ENCODE measurements at places on chromosomes 2 and 18. TPM values are rescaled to one million over a fixed set of nuclear protein-coding genes. Genes with fewer than 3 reads are reported as not detected.

GRCh38 chr18:23226930-23227725 is 91.8 kb downstream of the CABLES1 start:
- no peak for DNase-seq

DNA sequence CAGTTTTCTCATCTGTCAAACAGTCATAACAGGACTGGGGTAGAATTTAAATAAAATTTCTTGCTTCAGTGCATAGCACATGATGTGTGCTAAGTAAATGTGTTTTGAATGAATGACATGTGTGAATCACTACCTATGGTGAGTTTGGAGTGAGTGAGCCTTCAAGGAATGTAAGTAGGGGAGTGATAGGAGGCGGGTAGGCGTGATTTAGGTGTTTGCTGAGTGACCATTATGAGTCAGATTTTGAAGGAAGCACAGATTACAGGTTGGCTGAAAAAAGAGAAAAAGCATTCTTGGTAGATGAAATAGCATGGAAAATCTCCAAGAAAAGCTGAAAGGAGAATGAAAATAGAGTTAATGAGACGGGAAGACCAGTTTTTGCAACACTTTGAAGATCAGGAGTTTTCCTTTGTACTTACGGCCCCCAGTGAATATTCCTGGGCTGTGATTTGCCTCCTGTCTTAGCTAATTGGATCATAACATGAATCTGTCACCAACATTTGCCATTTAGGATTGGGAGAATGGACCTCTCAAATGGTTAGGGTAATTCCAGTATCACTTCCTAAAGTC is 136.9 kb upstream of the GATA6 start:
- DNase-seq = no peak

DNA sequence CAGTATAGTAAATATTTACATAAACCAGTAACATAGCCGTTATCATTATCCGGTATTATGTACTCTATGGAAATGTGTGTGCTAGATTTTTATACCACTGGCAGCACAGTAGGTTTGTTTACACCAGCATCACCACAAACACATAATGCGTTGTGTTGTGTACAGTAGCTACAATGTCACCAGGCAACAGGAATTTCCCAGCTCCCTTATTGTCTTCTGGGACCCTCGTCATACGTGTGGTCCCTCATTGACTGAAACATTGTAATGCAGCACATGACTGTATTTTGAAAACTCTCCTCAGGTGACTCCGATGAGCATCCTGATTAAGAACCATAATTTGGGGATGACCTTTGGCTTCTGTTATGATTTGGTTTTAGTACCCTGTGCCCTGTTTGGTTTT is 31.3 kb downstream of the EHD3 start:
- DNase-seq = no peak

GRCh38 chr2:96949701-96950350 is 36.6 kb downstream of the FAM178B start:
- DNase-seq = no peak

DNA sequence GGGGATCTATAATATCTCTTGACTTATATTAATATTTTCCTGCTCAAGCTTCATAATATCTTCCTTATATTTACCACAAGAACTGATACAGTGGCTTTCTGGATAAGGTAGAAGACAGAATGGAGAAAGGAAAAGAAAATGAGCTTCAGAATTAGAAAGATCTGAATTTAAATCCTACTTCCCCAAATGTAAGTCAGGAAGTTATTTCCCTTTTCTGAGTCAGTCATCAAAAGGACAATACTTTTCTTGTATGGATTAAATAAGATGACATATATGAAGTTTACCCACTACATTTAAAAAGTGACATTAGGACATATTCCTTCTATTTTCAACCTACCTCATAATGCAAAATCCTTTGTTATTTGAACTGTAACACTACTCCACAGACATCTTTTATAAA is 19.0 kb downstream of the KRCC1 start:
- no peak for DNase-seq

DNA sequence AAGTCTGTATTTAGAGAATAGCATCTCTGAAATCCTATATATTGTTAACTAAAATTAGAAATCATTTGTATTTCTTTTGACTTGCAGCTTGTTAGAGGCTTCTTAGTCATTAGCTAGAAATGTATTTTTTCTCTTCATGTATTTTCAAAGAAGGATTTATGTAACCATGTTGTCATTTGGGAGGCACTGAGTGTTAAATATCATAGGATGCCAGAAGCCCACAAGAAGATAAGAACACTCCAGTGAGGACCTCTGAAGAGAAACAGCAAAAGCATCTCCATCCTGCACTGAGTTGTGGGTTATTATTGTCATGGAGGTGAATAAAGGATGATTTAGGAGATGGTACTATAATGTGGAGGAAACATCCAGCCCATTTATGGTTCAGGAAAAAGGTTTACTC is 93.5 kb downstream of the UBE2E3 start:
- DNase-seq = no peak

GRCh38 chr2:219476652-219477151 is 22.0 kb upstream of the GMPPA start:
- DNase-seq = no peak

Gene TMSB10
- 1,069 TPM for total RNA-seq

Gene RGPD8
- total RNA-seq = 26.6 TPM

Gene TEX44
- total RNA-seq = not detected

Gene FAM237A
- not detected for total RNA-seq

Measured in activated B cell treated with CpG ODN at 0.5 μM for 24 hours (primary cell).